ENCODE measurements at places on chromosomes 11 and 22. TPM values are rescaled to one million over a fixed set of nuclear protein-coding genes. Genes with fewer than 3 reads are reported as not detected.

GRCh38 chr11:120032766-120033390, 105.0 kb downstream of the TRIM29 start:
- DNase-seq = no peak

GRCh38 chr11:47869544-47870393, 21.6 kb upstream of the NUP160 start:
- DNase-seq = no peak

DNA sequence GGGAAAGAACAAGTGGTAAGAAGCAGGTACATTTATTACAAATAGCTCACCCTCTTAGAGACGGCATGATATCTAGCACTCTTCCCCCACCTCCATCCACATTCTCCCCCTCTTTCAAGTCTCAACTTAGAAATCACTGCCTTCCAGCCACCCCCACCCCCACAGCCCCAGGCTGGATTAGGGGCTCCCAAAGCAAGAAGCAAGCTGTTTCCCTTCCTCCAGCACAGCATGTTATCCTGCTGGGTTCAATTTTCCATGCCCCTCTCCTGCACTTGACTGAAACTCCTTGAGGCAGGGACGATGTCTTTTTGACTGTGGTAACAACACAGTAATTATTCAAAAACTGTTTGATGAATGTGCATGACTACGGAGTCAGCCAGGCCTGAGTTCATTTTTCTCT, 350.7 kb downstream of the LARGE1 start:
- DNase-seq = no peak

DNA sequence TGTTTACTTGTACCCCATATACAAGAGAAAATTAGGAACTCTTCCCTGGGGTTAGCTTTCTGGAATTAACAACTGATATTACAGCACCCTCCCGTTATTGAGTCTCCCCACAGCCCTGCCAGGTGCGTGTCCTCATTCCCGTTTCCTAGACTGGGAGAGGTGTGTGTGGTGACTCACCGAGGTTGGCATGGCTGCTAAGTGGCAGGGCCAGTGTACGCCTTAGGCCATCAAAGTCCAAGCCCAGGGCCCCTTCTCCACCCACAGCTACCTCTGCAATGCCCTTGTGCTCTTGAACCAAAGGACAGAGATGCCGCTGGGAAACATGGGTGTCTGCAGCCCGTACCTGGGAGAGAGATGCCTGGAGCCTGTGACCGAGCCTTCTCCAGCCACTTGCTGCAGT, 12.3 kb downstream of the IFT27 start:
- DNase-seq = no peak

C11orf21 gene
- total RNA-seq = not detected

- no peak for DNase-seq
These were observed 3.2 kb upstream of the RFPL2 start for GRCh38 chr22:32207971-32208480.

DNA sequence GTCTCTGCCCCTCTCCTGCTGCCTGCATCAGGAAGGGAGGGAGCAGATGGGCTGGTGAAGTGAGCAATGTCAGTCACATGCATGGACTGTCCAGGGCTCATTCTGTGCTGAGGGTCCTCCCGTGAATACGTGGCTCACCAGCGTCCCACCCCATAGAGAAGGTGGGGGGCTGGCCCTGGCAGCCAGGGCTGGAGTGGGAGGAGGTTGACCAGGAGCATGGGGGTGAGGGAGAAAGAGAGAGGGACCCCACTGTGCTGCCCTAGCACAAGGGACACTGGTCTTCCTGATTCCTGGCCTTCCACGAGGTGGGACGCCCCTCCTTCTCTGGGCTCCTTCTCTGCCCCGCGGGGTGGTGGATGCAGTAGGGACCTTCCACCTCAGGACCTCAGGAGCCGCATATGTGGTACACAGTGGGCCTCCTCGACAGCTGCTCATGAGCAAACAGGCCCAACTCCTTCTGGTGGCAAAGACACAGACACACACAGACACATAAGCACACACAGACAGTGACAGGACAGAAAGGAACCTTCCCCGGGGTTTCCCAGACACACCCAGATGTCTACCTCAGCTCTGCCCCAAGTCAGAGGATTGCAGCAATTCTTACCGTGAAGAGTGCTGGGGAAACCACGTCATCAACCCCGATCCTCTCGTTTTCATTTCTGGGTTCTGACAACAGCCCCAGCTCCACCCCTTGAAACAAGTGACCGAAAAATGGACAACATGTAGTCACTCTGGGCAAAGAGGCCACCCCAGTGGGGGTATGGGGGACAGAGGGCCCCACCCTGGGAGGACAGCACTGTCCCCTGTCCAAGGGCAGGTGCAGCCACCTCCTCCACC, 3.6 kb upstream of the APOBEC3A start:
- no peak for DNase-seq

- DNase-seq = no peak
These were observed at the start of gene MLC1 for GRCh38 chr22:50085211-50085972. TSS of gene MLC1 (minus strand) at chr22:50085426. CDS start at chr22:50084902, 524 bp downstream.

DNA sequence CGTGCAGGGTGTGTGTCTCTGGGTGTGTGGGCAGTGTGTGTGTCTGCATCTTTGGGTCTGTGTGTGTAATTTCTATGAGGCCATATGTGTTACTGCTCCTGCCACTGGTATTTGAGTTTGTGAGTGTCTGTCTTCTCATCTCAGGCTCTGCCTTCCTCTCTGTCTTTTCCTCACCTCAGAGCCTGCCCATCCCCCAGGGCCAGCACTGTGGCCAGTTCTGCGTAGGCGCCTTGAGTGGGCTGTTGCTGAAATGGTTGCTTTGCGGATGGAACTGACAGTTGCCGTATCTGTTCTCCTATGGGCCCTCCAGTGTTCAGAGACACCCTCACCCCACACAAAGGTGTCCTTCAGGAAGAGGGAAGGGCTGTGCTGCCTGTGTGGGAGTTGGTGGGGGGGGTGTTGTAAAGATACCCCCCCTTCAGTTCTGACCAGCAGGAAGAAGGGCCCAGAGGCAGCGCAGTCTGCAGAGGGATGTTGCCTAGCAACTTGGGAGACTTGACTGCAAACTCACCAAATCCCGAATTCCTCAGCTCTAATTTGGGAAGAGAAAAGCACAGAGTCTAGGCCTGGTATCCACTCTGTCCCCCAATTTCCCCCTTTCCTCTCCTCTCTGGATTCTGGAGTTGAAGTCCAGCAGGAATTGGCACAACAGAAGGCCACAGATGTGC, 2.0 kb upstream of the NRGN start:
- no peak for DNase-seq

DGCR6L gene
- 56.9 TPM for total RNA-seq

DNA sequence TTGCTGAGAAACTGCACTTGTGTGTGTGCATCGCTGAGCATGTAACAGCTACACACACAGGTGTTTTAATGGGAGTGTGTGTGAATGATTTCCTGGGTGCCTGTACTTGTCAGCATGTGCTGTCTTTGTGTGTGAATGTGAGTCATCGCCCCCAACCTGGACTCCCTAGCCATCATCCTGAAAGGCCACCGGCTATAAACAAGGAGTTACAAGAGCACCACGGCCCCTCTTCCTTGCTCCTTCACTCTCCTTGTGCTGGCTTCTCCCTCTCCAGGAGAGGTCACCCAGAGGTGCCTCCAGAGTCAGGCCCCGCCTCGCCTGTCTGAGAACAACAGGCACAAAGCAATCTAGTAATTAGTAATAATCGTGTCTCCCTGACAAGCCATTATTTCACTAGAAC, 419.2 kb downstream of the BUD13 start:
- DNase-seq = no peak

DNA sequence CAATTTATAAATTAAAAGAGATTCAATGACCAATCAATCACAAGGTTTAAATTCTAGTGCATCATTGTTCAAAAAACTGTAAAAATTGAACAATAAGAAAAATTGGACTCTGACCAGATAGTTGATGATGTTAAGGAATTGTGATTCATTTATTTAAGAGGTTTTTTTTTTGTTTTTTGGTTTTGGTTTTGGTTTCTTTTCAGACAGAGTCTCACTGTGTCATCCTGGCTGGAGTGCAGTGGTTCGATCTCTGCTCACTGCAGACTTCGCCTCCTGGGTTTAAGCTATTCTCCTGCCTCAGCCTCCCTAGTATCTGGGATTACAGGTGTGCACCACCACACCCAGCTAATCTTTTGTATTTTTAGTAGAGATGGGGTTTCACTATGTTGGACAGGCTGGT, 17.1 kb upstream of the EIF3M start:
- no peak for DNase-seq

OTOG gene
- not detected for total RNA-seq

- DNase-seq = no peak
These were observed 33.3 kb upstream of the NNMT start for GRCh38 chr11:114262681-114263512.

MPZL3 gene
- total RNA-seq = 7.4 TPM

- DNase-seq = no peak
These were observed 306.8 kb downstream of the CNTN5 start for GRCh38 chr11:99327527-99327926.

GRCh38 chr11:12376259-12377081, 901 bp upstream of the PARVA start:
- DNase-seq = peak; percentile 16

CFAP300 gene
- total RNA-seq = 0.72 TPM

MUC5AC gene
- total RNA-seq = not detected

DNA sequence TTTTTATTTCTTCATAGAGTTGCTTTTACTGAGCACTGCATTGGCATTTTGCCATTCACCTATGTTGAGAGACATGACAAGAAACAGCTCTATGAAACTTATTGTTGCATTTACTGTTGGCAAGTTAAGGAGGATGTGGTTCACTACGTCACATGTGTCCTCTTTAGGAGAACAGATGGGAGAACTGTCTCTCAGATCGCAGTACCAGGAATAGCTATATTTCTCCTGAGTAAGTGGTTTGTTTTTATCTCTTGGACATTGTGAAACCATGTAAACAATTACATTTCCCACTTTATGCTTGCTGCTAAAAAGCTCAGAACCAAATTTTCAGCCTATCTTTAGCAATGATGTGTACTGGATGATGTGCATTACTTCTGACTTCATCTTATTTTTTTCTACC, 34.8 kb upstream of the PSMA1 start:
- no peak for DNase-seq

DNA sequence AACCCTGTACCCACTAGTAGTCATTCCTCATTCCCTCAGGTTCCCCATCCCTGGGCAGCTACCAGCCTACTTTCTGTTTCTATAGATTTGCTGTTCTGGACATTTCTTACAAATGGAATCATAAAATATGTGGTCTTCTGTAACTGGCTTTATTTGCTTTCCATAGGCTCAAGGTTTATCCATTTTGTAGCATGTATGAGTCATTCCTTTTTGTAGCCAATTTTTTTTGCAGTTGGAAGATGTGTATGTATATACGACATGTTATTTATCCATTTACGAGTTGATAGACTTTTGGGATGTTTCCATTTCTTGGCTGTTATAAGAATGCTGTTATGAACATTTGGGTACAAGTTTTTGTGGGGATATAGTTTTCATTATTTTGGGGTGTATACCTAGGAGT, 130.6 kb downstream of the WNT11 start:
- DNase-seq = no peak

- no peak for DNase-seq
These were observed 35.1 kb downstream of the LINC01488 start for GRCh38 chr11:69516526-69516925.

CCDC73 gene
- not detected for total RNA-seq

- DNase-seq = no peak
These were observed 83.7 kb downstream of the EXT2 start for GRCh38 chr11:44179173-44179572.

TMEM223 gene
- total RNA-seq = 58.9 TPM

- DNase-seq = no peak
These were observed 18.3 kb upstream of the SHISAL1 start for GRCh38 chr22:44330744-44331660.

DNA sequence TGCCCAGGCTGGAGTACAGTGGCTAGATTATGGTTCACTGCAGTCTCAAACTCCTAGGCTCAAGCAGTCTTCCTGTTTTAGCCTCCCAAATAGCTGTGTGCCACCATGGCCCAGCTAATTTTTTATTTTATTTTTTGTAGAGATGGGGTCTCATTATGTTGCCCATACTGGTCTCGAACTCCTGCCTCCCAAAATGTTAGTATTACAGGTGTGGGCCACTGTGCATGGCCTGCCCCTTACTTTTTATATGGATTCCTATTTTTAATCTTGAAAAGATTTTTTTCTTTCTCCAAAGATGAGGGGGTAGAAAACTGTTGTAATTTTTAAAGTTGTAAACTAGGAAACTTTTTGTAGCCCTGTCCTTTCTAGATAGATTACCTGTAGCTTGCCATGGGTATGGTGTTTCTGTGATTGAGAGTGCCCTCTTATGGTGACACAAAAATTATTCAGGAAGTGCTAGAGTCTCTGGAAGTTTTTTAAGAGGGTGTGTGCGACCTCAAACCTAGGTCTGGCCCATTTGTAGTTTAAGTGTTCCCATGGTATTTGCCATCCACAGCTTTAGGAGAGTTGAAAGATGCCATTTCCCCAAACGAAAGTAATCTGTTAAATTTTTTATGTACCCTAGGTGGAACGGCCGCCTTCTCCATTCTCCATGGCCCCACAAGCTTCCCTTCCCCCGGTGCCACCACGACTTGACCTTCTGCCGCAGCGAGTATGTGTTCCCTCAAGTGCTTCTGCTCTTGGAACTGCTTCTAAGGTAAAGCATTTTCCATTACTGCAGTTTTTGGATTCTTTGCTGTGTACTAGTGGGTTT, 32.4 kb downstream of the MCAM start:
- DNase-seq = no peak

GAS2 gene
- 1.2 TPM for total RNA-seq

GRCh38 chr22:27911330-27911729, 7.7 kb downstream of the PITPNB start:
- no peak for DNase-seq

- no peak for DNase-seq
These were observed 411 bp upstream of the KIRREL3 start for GRCh38 chr11:127000981-127001380.

GRCh38 chr11:78190374-78190773, 1.7 kb downstream of the USP35 start:
- no peak for DNase-seq

DNA sequence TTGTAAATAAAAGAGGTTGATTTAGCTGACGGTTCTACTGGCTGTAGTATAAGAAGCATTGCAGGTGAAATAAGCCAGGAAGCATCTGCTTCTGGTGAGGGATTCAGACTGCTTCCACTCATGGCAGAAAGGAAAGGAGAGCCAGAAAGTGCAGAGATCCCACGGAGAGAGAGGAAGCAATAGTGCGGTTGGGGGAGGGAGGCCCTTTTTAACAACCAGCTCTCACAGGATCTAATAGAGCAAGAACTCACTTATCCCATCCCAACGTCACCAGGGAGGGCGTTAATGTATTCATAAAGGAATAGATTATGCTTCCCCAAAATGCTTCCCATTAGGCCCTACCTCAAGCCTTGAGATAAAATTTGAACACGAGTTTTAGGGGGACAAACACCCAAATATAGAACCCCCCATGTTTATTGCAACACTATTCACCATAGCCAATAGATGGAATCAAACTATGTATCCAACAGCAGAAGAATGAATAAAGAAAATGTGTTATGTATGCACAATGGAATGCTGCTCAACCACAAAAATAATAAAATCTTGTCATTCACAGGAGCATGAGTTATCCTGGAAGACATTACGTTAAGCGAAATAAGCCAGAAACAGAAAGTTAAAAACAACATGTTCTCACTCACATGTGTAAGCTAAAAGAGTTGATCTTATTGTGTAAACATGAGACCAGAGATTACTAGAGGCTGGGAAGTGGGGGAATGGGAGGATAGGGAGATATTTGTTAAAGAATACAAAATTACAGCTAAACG, 908.3 kb upstream of the ANO3 start:
- DNase-seq = no peak

GRCh38 chr11:2311353-2312133, 9.7 kb downstream of the TSPAN32 start:
- DNase-seq = no peak

- no peak for DNase-seq
These were observed 192.5 kb downstream of the CEP164 start for GRCh38 chr11:117520201-117520600.
